ENCODE measurements at places on chromosomes 7 and 10. TPM values are rescaled to one million over a fixed set of nuclear protein-coding genes. Genes with fewer than 3 reads are reported as not detected.

DNA sequence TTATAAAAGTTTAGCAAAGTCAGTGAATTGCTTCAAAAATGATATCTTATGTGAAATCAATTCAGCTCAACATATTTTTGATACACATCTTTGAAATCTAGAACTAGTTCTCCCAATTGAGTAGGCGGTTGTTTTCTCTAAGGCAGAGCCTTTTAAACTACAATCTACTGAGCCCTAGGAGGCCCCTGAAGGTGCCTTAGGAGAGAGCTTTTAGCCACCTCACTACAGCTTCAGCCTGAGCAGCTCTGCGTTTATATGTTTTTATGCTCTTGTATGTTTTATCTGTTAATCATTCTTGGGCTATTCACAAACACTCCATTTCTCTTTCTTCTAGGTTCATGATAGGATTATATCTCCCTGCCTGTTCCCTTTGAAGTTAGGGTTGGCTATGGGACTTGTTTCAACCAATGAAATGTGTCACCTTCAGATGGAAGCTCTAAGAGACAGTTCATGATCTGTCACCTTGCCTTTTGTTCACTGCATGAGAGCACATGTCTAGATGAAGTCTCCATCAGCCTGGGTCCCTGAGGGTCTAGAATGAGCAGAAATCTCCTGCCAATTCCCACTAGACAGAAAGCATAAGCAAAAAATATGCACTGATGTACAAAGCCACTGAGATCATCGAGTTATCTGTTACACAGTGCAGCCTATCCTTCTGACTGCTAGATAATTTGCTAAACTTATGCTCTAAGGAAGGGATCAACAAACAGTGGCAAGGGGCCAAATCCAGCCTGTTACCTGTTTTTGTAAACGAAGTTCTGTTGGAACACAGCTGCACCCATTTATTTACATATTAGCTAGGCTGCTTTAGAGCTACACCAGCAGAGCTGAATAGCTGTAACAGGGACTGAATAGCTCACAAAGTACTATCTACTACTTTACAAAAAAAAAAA is 128.5 kb upstream of the CDK1 start:
- DNase-seq, result no peak

- DNase-seq, result no peak
These were observed 128.0 kb downstream of the ADRA2A start for GRCh38 chr10:111204838-111205237.

Gene CD36
- total RNA-seq, result 38.8 TPM

DNA sequence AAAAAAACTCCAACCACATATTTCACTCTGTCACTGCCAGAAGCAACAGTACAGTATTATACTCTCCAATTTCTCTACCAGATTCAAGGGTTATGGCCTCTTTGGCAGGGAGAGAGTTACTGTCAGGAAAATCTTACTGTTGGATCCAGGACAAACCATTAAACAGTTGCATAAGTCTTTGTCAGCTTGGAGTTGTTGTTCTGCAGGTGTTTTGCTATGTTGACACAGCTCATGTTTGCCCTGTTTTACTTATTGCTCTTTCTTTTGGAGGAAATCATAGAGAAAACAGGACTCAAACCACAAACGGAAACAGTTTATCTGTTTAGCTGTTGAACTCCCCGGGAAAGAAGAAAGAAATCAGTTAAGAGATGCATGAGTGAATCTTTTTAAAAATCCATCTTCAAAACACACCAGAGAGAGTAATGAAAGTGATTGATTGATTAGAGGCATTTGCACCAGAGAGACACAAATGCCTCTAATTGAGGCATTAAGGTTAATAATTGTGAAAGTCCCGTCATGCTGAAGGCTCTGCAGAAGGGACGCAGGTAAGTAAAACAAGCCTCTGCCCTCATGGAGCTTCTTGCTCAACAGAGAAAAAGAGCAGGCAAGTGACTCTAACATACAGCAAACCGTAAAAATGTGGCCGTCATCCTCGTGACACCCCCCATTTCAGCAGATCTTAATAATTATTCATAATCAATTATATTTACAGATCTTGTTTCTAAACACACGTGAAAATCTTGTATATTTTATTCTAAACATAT is 38.7 kb upstream of the ARHGAP21 start:
- DNase-seq, result peak; percentile 7

DNA sequence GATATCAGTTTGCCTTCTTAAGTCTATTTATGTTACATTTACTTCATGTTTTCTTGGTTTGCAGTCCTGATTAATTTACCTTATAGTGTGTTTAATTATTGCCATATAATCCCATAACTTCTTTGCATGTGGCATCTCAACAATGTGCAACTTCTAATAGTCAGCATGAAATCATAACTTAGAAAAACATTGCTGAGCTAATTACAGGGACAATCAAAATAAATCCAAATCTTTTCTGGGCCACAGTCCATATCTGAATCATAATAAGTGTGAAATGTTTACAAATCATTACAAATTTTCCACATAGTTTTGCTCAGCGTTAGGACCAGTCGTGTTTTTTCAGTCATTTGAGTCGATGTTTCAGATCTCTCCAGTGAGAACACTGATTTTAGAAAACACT is 29.1 kb upstream of the CABCOCO1 start:
- no peak for DNase-seq
